AG04450 (cell line): ENCODE measurements at places on chromosomes 3 and 15. TPM values are rescaled to one million over a fixed set of nuclear protein-coding genes. Genes with fewer than 3 reads are reported as not detected.

The GOLGA6L10 gene
- 0.99 and 1.3 TPM in 2 replicates for polyA plus RNA-seq

The CSPG5 gene
- polyA plus RNA-seq = not detected in 2 replicates

DNA sequence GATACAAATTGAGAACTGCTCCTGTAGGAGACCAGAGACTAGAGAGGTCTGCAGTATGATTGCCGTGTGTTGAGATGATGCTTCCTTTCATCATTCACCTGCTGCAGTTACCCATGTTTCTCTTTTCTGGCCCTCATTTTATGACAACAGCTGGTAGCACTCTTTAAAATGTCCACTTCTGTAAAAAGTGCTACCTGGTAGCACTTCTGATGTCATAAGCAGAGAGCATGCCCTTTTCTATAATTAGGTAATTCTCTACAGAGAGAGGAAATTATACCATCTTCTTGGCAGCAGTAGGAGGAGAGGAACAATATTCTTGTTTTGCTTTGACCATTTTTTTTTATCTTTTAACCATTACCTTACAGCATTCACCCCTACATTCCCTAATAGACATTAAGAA, 123.8 kb downstream of the PPM1L start:
- no peak for DNase-seq

GRCh38 chr15:70151462-70151861, 53.7 kb upstream of the TLE3 start:
- no peak for DNase-seq

GRCh38 chr15:33293713-33294334, 16.9 kb upstream of the RYR3 start:
- no peak for DNase-seq

GRCh38 chr15:78394981-78395616, 42.9 kb upstream of the IREB2 start:
- DNase-seq = no peak

DNA sequence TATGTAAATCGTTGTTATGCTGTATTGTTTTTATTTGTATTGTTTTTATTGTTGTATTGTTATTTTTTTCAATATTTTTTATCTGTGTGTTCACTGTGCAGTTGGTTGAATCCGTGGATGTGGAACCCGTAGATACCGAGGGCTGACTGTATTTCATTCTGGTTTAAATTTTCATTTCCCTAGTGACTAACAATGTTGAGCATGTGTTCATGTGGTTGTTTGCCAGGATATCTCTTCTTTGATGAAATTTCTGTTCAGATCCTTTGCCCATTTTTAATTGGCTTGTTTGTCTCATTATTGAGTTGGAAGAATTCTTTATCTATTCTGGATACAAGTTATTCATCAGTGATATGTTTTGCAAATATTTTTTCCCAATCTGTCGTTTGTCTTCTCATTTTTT, 29.7 kb downstream of the STOML1 start:
- no peak for DNase-seq

The FGD5 gene
- not detected in 2 replicates for polyA plus RNA-seq

GRCh38 chr15:31437686-31438085, 111.1 kb downstream of the KLF13 start:
- no peak for DNase-seq

DNA sequence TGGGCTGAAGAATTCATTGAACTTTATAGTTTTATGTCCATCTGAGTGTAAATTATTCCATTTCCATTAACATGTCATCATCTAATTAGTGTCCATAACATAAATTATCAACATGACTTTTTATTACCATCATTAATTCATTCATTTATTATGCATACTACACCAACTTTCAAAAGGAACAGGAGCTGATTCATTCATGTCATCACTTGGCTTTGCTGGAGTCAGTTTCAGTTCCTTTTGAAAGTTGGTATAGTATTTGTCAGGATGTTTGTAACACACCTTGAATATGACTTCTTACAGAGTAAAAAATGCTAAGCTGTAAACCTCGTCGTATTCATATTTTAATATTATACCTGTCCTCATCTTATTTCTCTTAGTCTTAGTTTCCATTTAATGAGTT, 298.0 kb upstream of the RBMS3 start:
- no peak for DNase-seq

The ZMAT3 gene
- 46.2 and 51.9 TPM in 2 replicates for polyA plus RNA-seq

- DNase-seq = no peak
Measured at GRCh38 chr3:157607826-157608405, 104.7 kb upstream of the VEPH1 start.

GRCh38 chr15:58559904-58560588, 128.3 kb downstream of the LIPC start:
- DNase-seq = no peak

DNA sequence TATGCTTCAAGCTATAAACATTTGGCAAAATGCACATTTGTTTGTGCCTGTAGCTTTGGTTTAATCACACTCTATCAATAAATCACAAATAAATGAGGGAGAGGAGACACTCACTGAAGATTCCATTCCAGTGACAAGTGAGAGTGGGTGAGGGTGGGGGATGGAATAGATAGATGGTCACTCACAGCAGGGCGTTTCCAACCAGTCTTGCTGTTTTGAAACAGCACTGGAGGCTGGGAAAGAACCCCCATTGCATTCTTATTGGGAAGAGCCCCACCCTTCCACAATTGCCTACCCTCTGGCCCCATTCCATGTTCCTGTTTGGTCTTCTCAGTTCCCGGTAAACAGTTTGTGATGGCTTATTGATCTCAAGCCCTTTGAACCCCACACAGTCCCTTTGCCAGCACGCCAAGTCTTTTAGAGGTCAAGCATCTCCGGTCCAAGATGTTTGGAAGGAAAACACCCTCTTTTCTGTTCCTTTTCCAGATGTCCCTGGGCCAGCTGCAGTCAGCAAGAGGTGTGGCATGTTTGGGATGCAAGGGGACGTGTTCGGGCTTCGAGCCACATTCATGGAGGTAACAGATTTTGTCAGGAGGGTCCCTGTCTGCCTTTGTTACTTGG, 30.7 kb downstream of the LMCD1 start:
- no peak for DNase-seq

The ANKUB1 gene
- not detected in 2 replicates for polyA plus RNA-seq

GRCh38 chr3:48594417-48595049, 596 bp downstream of the COL7A1 start:
- no peak for DNase-seq

DNA sequence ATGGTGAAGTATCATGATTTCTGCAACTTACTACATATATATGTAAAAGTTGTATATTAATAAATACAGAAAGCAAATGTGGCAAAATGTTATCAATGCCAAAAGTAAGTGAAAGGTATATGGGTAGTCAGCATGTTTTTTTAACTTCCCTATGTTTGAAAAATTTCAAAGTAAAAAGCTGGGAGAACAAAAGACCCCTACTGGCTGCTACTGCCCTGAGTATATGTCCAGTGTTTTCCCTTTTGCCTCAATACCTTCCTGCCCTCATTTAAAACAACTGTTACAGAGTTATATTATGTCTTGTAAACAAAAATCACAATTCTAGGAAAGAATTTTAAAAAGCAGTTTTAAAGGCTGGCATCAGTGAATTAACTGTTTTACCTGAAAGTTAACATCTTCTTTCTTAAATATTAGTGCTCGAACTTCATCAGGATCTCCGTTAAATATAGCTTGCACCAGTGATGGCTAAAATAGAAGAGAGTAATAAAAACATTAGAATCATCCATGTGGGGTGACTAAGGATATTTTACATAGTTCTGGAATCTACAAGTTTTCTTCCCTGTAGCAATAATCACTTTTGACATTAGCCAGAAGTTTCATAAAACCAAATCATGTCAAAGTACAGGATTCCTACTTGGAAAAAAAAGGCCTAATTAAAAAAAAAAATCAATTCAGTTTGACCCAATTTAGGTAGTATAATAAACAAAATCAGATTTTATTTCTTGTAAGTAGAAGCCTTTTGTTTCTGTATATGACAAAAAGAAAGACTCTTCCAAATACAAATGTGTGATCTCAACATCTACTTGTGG, 2.7 kb downstream of the ANKRD28 start:
- no peak for DNase-seq

GRCh38 chr3:121794264-121794983, 40.4 kb downstream of the IQCB1 start:
- no peak for DNase-seq
